Activated naive CD4-positive, alpha-beta T cell (primary cell): ENCODE measurements at places on chromosomes 4 and X.

DNA sequence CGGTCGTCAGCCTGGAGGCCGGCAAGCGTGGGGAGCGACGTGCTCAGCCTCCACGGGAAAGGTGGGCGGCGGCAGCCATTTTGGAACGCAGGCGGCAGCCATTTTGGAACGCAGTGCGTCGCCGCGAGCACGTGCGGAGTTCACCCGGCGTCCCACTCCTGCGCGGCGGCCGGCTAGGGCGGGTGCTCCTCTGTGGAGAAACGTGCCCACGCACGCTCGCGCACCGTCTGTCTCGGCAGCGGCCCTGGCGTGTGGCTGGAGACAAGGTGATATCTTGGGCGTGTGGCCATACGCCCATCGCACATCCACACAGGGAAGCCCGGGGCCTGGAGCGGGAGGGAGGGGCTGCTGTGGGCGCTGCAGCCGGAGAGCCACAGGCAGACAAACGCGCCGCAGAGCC, 21.1 kb downstream of the CPLX1 start:
- DNase-seq, result no peak

- no peak for DNase-seq
Measured at GRCh38 chr4:20318909-20319277, 67.2 kb downstream of the SLIT2 start.

DNA sequence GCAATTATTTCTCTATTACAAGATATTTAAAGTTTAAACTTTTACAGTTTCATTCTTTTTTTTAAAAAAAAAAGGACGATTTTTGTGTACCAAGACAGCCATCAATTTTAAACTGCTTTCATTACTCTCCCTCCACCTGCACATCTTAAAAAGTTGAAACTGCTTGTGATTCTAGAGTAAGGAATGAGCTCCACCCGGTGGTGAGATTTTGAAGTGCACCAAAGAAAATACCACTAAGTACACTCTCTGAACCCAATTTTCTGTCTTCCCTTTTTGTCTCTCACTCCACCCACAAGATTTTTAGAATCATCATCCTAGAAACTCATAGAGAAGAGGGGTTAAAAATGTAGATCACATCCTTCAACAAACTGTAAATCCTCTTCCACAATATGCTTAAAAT, 91.3 kb upstream of the WDR44 start:
- DNase-seq, result no peak

- peak; percentile 23 for DNase-seq
Measured at GRCh38 chrX:124736553-124737270, 390.3 kb downstream of the SH2D1A start.

DNA sequence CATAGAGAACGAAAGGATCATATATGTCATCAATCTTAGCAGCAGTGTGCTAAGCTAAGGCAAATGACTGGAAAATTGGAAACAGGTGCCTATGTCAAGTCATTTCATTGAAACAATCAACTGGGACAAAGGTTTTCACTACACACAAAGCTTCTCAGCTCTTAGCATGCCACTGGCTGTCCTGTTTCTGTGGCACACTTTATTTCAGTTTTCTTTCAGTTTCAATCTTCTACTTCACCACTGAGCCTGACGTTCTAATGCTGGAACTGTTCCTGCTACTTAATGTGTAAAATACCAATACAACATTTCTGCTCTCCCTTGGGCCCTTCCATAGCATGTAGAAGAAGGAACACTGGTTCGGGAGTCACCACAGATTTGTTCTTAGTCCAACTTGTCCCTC, 378.3 kb upstream of the FMR1 start:
- DNase-seq, result no peak

- DNase-seq, result no peak
Measured at GRCh38 chrX:31136144-31136611, 64.3 kb upstream of the FTHL17 start.

- no peak for DNase-seq
Measured at GRCh38 chr4:61531188-61531587, 331.1 kb downstream of the ADGRL3 start.

DNA sequence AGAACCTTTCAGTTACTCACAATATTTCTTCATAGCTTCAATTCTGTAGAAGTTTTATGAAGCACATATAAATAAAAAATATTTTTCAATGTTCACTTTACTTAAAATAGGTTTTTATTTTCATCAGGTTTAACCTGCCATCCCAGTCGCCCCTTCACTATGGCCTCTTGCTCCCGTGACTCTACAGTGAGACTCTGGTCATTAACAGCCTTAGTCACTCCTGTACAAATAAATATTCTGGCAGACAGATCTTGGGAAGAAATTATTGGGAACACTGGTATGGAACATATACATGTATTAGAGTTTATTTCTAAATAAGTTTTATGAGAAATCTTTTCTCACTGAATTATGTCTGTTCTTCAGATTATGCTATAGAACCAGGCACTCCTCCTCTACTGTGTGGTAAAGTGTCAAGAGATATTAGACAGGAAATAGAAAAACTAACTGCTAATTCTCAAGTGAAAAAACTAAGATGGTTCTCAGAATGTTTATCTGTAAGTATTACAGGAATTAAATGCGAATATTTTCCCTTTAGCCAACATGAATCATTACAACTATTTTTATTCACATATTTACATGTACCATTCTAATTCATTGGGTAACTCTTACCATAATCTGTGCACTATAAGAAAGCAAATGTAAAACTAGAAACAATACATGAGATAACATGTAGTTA, 45.6 kb downstream of the SPATA4 start:
- no peak for DNase-seq

GRCh38 chr4:14182148-14182547, 554.6 kb upstream of the BOD1L1 start:
- no peak for DNase-seq

GRCh38 chr4:40461879-40462278, 126.7 kb downstream of the CHRNA9 start:
- no peak for DNase-seq

GRCh38 chr4:148203056-148203898, 238.9 kb downstream of the NR3C2 start:
- no peak for DNase-seq

DNA sequence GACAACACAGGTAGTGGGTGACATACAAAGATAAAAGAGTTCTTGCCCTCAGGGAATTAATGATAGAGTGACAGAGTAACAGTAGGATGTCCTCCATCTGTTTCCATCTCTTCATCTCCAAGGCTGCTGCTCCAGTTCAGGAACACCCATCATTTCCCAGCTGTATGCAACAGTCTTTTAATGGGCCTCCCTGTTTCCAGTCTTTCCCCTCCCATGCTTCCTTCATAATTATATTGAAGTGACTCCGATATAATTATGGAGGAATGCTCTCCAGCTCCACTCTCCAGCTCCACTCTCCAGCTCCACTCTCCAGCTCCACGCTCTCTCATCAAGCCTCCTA, 65.3 kb upstream of the MSN start:
- DNase-seq, result no peak

- DNase-seq, result no peak
Measured at GRCh38 chr4:88771883-88772450, 74.3 kb upstream of the NAP1L5 start.

- no peak for DNase-seq
Measured at GRCh38 chr4:141294306-141294705, 73.6 kb downstream of the ZNF330 start.

- DNase-seq, result no peak
Measured at GRCh38 chrX:72576141-72576894, 3.7 kb upstream of the HDAC8 start.

DNA sequence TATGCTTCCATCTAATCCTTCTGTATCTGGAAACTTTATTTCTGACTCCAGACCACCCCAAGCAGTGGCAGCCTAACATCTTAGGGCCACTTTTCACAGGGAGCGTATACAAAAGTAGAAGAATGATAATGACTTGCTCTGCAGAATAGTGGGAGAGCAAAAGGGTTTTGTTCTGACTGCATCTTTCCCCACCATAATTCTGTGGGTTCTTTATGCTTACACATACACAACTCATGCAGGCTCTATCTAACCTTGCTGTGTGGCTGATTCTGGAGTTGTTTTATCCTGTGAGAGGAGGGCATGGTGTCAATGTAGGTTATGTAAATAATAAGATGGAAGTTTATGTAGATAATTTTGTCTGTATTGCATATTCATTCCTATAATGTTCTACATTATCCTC, 42.4 kb upstream of the NDNF start:
- no peak for DNase-seq

DNA sequence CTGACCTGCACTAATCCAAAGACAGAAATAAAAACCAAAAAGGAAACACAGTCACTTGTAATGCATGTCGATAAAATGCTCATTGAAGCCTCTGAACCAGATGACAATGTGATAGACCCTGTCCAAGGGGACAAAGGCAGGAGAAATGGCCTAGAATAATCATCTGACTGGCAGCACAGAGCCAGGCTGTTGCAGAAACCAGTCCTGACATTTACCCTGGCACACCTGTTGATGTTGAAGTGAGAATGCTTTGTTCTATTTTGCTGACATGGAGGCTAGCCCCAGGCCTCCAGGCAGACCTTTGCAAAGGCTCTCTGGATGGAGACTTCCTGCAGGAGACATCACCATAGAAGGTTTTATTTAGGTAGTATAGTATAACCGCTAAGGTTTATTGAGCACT, 41.0 kb downstream of the TFDP3 start:
- no peak for DNase-seq

DNA sequence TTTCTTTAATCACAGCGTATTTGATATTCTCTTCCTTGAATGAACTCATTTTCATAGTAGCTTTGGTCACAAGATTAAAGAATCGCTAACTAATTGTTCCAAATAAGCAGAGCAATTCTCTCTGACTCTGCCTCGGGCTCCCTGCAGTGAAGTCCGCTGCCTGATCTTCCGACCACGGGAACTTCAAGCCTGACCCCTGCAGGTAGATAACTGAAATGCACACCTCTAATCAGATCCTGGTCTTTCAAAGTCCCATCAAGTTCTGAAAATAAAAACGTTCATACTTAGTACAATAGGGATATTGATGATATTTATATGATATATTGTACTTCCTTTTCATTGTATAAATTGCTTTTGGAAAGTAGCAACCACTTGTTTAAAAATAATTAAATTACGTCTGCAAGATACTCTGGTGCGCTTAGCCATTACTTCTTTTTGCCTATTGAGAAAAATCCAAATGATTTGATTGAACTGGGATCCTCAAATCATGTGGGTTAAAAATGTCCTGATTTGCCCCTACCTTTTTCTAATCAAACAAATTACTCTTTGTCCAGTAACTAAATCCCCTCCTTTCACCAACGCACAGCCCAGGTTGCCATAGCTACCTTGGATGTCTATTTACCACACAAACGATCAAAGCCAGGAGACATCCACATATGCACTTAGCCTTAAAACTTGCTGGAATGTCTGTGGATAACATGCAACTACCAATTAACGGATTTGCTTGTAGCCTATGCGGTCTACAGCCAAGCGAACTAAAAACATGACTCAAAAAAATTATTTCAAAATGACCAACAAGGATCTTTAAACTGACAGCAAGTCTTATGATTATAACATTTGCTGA, 4.2 kb downstream of the MID1 start:
- DNase-seq, result no peak

GRCh38 chr4:157502656-157503055, 282.1 kb downstream of the GRIA2 start:
- no peak for DNase-seq

DNA sequence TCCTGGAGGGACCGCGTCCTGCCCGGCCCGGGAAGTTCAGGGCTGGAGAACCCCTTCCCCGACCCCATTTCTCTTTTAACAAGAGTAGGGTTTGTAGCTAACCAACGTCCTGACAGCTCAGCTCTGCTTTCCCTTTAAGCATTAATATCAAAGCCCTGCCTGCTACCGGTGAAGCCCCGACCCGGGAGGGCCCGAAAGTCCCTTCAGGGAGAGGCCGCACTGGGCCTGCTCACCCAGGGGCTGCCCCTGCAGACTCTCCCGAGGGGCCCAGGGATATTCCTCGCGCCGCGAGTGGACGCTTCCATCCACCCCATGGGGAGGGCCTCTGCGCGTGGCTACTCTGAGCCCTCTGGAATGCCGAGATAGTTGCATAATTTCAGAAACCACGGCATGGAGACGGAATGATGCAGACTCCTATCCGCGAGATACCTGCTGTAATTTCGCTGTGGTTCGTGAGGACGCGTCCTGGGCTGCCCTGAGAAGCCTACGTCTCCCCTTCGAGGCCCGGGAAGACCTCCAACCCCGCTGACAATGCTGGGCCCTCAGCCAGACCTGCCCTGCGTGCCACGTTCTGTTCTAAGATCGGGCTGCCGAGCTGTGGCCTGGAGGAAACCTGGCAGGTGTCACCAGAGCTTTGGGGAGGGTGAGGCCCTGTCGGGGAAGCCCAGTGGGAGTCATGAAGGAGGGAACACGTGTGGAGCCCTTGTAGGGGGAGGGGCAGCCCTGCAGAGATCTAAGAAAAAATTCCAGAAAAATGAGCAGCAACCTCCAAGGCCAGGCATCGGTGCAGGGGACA, 999 bp upstream of the CTBP1 start:
- DNase-seq, result no peak

GRCh38 chrX:31845003-31845402, 773.2 kb upstream of the FTHL17 start:
- no peak for DNase-seq

- DNase-seq, result no peak
Measured at GRCh38 chrX:64338296-64338695, 57.0 kb downstream of the MTMR8 start.

DNA sequence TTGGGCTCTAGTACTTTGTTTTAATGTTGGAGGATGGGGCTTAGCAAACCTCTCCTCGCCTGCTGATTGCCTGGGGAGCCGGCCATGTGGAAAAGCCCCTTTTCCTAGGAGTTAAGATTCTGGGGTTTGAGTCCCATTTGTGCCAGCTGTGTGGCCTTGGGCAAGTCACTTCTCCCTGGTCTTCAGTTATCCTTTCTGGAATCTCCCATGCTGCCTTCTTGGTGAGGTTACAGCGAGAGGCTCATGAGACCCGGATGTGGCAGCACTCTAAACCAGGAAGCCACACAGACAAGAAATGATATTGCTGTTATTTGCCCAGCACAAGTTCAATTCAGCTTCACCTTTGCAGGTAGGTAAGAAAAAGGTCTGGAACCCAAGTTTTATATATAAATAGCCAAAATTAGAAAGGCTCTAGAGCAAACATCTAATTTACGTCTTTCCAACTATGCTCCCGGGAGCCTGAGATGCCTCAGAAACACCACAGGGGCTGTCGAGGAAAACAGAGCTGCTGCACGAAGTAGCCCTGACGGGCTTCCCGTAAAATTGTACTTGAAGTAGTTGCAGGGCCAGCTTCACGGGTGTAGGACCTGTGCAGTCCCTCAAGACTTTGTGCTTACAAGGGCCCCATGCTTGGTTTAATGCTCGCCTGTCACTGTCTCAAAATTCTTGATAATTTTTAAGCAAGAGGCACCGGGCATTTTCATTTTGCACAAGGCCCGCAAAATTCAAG, 8.3 kb upstream of the SASH3 start:
- no peak for DNase-seq

GRCh38 chr4:27198971-27199370, 338.3 kb downstream of the STIM2 start:
- DNase-seq, result no peak

- no peak for DNase-seq
Measured at GRCh38 chr4:33959519-33959918, 2284.8 kb downstream of the ARAP2 start.
